Esophagus squamous epithelium (tissue), 5 donors: ENCODE measurements at places on chromosomes 2 and 18. TPM values are rescaled to one million over a fixed set of nuclear protein-coding genes. Genes with fewer than 3 reads are reported as not detected.

DNA sequence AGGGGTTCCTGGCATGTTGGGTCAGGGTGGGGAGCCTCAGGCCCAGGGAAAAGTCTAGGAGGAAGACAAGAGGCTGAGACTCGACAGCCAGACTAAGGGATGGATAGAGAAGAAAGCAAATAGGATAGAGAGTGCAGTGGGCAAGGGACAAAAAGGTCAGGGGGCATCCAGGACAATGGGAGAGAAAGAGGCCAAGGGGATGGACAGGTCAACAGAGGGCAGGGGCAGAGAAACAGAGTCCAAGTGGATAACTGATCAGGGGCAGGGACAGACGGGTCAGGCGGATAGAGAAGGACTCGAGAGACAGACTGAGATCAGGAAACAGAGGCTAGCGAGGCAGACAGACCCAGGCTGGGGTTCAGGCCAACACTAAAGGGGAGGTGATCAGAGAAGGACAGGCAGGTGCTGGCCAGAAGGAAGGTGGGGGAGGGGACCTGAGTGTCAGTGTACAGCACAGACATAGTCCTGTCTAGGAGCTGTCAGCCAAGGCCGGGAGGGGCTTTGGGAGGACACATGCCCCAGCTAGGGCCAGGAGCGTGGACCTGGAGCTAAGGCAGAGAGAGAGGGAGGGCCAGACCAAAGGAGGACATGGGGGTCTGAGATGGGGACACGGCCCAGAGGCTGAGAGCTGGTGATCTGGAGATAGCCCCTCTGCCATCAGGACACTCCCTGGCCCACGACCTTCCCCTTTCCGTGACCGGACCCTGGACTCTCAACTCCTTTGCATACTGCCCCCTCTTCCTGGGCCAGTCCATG lies 12.2 kb downstream of the ASIC4 start:
- DNase-seq, result no peak

DNA sequence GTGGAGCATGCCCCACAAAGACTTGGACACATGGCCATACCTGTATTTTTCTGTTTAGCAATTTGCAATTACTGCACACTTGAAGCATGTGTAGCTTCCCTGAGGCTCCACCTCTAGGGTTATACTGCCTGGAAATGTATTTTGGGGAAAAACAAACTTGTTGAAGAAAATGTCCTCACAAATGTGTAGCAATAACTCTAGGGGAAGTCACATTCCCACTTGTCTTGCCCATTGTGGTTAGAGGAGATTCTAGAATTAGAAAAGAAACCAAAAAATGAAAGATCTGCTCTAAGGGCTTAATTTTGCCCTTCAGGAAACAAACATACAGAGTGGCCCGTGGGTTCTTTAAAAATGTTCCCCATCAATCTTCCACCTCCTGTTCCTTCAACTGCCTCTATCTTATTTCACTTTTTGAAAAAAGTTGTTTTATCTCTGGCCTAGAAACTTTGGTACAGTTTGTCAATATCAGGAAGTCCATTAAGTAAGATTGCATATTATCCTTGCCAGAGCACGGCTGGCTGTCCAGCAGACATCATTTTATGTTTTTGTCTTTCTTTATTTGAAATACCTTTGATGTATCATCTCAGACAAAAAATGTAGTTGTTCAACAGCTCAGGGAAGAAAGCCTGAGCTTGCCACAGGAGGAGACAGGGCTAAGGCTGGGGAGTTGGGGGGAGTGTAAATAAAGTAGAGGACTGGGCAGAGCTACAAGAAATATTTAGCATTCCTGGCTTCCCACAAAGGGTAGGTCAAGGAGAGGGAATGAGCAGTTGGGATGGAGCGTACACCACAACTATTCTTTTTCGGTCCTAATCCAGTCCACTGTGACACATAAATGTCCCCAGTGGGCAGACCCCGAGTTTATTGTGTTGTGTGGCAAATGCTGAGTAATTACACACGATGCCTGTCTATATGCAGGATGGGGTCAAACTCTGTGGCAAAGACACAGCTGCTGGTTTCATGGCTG lies 96.8 kb upstream of the CDC42EP3 start:
- DNase-seq, result no peak

DNA sequence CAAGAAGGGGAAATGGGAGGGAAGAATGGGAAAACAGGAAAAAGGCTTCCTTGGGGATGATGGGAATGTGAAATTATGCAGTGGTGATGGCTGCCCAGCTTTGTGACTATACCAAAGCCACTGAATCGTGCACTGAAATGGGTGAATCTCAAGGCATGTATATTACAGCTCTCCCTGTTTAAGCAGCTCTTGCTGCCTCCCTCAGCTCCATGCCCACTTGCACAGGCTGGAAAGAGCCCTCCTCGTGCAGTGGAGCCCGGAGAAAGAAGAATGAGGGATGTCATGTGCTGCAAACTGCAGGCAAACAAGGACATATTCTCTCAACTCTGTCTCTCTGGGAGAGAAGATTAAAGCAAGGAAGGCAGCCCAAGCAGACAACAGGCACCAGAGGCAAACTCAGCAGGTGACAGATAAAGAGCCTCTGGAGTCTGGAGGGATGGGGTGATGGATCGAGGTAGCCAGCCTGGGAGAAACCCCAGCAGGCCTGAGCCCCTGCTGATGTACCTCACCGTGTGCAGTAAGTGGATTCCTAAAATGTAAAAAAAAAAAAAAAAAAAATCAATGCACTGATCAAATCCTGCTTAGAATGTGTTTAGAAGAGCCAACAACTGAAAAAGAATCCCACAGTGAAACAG lies 62.4 kb upstream of the SLC66A3 start:
- no peak for DNase-seq

- no peak for DNase-seq
Observed at GRCh38 chr2:61689568-61689967, 151.4 kb upstream of the XPO1 start.

GRCh38 chr2:51025906-51026555 lies 5.9 kb downstream of the NRXN1 start:
- no peak for DNase-seq

DNA sequence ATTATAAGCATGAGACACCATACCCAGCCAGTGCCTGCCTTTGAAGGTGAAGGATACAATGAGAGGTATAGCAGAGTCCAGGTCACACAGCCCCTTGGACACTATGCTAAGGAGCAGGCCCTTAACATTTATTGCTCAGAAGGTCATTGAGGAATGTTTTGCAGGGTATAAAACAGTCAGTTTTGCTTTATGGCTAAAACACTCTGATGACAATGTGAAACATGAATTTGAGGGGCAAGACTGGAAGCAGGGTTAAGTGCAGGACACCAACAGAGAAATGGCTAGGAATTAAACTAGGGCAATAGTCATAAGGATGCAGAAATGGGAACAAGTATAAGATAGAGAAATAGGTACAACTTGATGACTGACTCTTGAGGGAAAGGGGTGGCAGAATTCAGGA lies 141.1 kb downstream of the METTL4 start:
- no peak for DNase-seq

DNA sequence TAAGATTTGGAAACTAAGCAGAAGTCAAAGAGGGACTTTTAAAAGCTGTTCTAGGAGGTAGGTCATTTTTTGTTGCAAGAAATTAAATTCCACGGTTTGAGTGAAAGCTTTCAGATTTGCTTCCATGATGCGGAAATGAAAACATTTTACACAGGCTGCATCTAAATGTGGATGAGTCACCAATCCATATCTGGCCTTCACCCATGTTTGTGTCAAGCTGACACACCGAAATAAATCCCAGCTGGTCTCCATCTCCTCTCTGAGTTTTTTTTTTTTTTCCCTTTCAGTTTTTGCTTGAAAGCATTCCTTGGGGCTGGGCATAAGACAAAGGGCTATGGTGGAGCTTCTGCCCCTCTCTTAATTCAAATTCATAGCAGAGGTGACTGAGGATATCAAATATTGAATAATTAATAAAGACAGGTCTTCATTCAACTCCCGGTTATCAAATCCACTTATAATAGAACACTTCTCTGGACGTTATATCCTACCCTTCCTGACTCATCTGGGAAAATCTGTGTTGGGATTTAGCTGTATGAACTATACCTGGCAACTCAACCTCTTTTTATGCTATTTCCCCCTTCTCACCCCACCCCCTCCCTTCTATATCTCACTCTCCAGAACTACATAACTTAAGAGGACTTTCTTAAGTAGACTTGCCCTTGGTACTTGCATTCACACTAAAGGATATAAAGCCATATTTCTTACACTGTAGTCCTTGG lies 558.3 kb upstream of the GCFC2 start:
- no peak for DNase-seq

- no peak for DNase-seq
Observed at GRCh38 chr2:240722796-240723735, 31.4 kb downstream of the AQP12A start.

GRCh38 chr2:186718122-186718521 lies 24.3 kb downstream of the FAM171B start:
- DNase-seq, result no peak

DNA sequence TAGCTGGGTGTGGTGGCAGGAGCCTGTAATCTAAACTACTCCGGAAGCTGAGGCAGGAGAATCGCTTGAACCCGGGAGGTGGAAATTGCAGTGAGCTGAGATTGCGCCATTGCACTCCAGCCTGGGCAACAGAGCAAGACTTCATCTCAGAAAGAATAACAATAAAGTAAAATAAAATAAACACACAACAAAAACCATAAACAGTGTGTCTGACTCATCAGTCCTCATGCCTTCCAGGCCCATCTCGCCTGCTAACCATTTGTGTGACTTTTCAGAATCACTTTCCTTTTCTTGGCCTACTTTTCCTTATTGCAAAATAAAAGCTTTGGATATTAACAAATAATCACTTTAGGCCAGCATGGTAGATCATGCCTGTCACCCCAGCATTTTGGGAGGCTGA lies 42.0 kb upstream of the ASXL2 start:
- no peak for DNase-seq

DNA sequence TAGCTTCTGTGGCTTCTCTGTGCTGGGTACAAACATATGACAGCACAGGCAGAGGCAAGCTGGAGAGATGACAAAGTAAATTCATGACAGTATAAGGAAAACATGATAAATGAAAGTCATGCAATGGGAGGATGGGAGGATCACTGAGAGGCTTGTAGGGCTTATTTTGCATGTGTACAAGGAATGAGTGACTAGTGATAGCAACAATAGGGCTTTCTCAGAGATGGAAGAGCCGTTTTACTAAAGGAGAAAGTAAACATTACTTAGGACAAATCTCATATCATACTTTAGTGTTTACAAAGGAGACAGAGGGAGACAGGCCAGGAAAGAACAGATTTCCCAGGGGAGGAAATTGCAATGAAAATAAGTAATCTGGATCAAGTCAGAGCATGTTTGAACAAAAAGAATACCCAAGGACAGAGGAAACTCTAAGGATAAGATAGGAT lies 82.5 kb upstream of the RBMS1 start:
- no peak for DNase-seq

- no peak for DNase-seq
Observed at GRCh38 chr2:111015283-111015995, 105.3 kb upstream of the BCL2L11 start.

DNA sequence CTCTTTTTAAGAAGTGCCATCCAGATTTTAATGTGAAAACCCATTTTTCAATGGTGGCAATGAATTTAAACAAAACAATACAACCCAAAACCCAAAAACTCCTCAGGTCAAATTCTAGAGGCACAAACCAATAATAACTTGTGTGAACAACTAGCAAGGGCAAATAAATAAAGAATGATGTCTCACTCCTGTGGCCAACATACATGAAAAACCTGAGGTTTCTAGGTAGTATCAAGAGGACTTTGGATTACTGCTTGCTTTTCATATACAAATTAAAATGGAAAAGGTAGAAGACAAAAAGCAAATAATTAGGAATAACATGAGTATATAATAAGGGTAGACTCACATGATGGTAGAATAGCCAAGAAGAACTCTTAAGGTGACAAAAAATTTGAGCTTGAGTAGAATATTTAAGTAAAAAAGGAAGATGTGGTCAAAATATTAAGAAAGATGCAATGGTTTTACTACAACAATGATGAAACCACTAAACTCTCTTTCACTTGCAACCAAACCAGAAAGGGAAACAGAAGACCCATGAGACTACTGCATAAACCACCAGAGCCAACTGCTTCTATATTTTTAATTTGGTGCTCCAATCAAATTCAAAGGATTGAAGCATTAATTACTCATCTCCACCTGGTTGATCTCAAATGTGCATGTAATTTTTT lies 53.5 kb downstream of the DARS1 start:
- DNase-seq, result no peak

GRCh38 chr2:30664761-30665358 lies 142.4 kb downstream of the CAPN13 start:
- no peak for DNase-seq

GRCh38 chr2:44753552-44754285 lies 187.8 kb upstream of the SIX3 start:
- no peak for DNase-seq

DNA sequence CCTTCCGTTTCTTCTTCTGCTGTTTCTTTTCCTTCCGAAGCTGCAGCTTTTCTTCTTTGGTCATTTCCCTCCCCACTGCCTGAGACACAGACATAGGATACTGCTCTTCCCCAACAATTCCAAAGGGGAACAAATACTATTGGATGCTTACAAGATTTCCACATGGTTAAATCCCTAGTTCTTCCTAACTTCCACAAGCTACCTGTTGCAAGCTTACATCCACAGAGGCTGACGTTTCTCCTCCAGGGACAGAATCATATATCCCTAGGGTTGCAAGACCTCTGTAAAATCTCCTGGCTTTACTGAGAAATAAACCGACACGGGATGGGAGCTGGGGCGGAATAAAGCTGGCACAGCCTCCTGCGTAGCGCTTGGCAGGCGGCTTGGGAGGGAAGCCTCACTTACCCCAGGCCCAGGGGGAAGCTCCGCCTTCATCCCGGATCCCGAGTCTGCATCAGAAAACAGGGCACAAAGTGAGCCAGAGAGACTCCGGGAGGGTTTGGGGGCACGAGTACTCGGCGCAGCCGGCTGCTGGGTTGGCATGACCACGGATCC lies 590 bp downstream of the EIF2B4 start:
- DNase-seq, result no peak

GRCh38 chr2:26251893-26252292 lies 7.2 kb downstream of the HADHB start:
- DNase-seq, result no peak

DNA sequence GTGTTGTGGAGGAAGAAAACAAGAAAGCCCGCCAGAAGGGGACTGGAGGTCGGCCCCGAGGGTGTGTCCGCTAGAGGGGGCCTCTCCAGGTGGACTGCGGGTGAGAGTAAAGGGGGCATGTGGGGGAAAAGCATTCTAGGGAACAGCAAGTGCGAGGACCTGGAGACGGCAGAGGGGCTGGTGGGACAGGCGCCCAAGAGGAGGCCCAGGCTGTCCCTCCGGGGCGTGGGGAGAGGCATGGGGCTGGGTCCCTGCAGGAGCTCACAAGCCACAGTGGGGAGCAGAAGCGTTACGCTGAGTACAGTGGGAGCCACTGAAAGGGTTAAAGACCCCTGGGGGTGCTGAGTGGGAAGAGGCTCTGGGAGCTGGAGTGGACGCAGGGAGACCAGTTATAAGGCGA lies 1.6 kb upstream of the KLF11 start:
- DNase-seq, result no peak

- no peak for DNase-seq
Observed at GRCh38 chr2:50538147-50538546, 493.8 kb downstream of the NRXN1 start.

GRCh38 chr2:98465456-98466226 lies 21.0 kb downstream of the INPP4A start:
- DNase-seq, result no peak

The OTOS gene
- total RNA-seq, result not detected

The PREPL gene
- total RNA-seq, result 25.7 TPM

The HOXD8 gene
- 1.2 TPM for total RNA-seq

The SPATS2L gene
- 59.3 TPM for total RNA-seq

The STARD6 gene
- total RNA-seq, result not detected

The PARD6G gene
- 37.8 TPM for total RNA-seq

The SRBD1 gene
- 10.2 TPM for total RNA-seq

The PSMA8 gene
- not detected for total RNA-seq

The FNDC4 gene
- total RNA-seq, result 28.2 TPM

The ABHD1 gene
- not detected for total RNA-seq

The VIL1 gene
- not detected for total RNA-seq

The VWA3B gene
- total RNA-seq, result not detected
